ENCODE measurements at places on chromosomes 12 and 14.

- no peak for DNase-seq
Observed at GRCh38 chr12:41234692-41235091, 46.6 kb downstream of the PDZRN4 start.

DNA sequence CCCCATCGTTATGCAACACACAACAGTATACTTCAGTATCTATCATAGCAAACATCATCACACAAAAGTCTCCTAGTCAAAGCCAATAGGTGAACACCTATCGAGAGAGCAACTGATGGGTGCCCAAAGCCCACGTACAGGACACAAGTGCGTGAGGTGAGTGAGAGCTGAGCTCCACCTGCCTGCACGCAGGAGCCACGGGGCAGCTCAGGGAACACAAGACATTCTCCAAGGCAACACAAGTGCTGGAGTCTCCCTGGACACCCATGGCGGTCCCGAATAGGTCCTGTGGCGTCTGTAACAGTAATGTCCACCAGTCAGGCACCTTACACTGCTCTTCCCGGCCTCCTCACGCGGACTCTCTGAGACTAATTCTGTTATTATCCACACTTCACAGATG is 44.3 kb downstream of the CDC42BPB start:
- no peak for DNase-seq

- no peak for DNase-seq
Observed at GRCh38 chr14:75168586-75169335, 7.7 kb downstream of the TMED10 start.

DNA sequence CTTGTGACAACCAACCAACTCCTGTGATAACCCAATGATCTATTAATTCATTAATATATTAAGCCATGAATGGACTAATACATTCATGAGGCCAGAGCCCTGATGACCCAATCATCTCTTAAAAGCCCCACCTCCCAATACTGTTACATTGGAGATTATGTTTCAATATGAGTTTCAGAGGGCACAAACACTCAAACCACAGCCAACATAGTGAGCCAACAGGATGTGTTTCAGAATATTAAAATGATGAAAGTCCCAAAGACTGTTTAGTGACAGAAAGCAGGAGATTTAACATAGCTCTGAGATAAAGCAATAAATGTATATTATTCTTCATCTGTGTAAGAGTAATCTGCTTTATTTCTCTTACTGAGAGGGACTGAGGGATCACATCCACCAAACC is 71.7 kb downstream of the PTPRO start:
- DNase-seq = no peak

DNA sequence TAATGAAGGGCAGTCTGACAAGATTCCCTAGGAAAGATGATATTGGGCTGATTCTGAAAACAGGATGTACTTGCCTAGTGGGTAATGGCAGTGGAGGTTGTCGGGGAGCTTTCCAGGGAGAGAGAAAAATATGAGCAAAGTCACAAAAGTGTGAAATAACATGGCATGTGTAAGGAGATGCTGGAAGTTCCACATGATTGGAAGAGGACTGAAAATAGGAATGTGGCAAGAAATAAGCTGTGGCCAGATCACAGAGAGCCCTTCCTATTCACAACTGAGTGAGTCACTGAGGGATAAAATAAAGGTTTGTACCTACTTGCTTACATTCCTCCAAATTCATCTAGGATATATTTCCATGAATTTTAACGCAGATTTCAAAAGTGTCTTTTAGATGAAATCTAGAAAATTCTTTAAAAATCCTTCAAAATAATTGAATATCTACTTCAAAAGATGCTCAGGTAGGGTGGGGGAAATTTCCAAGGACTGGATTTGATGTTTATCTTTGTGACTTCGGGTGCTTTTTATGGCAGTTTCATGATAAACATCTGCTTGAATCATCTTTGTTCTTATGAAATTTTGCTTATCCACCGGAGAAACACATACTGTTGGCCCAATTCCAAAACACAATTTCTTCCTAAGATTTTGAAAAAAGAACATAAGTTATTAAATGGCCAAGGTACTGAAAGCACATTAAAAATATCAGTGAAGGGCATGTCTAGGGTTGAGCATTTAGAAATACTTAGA is 36.3 kb upstream of the SLC2A13 start:
- DNase-seq = no peak

GRCh38 chr12:92193846-92194245 is 48.2 kb upstream of the BTG1 start:
- DNase-seq = no peak

GRCh38 chr12:100942984-100943749 is 148.6 kb downstream of the ANO4 start:
- DNase-seq = no peak

DNA sequence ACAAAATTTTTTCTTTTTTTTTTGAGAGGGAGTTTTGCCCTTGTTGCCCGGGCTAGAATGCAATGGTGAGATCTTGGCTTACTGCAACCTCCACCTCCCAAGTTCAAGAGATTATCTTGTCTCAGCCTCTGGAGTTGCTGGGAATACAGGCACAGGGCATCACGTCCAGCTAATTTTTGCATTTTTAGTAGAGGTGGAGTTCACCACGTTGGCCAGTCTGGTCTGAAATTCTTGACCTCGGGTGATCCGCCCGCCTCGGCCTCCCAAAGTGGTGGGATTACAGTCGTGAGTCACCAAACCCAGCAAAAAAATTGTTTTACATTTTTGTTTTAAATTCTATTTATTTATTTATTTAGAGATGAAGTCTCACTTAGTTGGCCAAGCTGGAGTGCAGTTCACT is 4.7 kb upstream of the SLC2A14 start:
- DNase-seq = no peak

DNA sequence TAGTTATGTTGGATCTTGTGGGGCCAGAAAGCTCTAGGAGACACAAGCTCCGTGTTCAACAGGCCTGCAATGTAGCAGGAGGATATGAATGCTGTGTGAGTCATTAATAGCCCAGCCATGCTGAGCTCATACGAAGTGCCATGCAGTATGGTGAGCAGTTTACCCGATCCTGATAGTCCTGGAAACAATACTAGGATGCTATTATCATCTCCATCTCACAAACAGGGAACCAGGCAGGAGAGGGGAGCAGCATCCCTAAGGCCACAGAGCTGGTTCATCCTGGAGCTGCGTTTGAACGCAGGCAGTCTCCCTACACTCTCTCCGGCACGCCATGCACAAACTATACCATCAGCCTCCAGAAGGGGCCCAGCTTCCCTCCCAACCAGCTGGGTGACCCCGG is 20.5 kb downstream of the TTC7B start:
- no peak for DNase-seq

GRCh38 chr12:20398686-20399085 is 30.3 kb downstream of the PDE3A start:
- DNase-seq = no peak

Measured in activated naive CD4-positive, alpha-beta T cell treated with anti-CD3 and anti-CD28 coated beads for 36 hours (primary cell).